ENCODE measurements at places on chromosomes 5 and 9. TPM values are rescaled to one million over a fixed set of nuclear protein-coding genes. Genes with fewer than 3 reads are reported as not detected.

DNA sequence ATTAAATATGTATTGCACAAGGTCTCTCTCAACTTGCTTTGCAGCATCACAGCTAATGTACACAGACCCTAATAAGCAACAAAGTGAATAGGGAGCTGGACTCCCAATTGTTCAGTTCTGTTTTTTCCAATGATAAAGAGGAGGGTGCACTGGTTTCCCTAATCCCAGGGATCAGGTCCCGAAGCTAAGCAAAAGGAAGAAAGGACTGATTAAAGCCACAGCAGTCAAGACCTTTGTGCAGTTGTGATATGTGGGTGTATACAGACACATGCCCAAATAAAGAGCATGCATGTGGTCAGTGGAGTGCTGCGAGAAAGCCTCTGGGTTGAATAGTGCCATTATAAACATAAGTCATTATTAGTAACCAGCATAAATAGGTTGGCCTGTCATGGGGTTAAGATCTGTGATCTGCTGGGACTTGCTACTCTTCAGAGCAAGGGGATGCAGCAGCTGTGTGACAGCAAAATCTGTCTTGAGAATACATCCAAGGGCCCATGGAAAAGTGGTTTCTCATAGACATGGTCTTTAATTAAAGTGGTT, 1863.1 kb upstream of the WWC1 start:
- no peak overlapping the region for H3K4me3 ChIP-seq
- H3K36me3 ChIP-seq: no peaks in the 10 kb centered on the region
- DNase-seq: no peak
- peaks cover 9% of the 10 kb centered on the region for H3K4me1 ChIP-seq

SLC36A3 gene
- total RNA-seq: not detected

GRCh38 chr5:142597546-142598337, 88.1 kb downstream of the FGF1 start:
- DNase-seq: no peak
- H3K27ac ChIP-seq: no peak overlapping the region
- H3K4me3 ChIP-seq: no peak overlapping the region
- no peaks in the 10 kb centered on the region for H3K4me1 ChIP-seq
- H3K36me3 ChIP-seq: no peaks in the 10 kb centered on the region

CARTPT gene
- not detected for total RNA-seq

GRCh38 chr5:139299486-139299885, 5.9 kb downstream of the MATR3 start:
- H3K4me3 ChIP-seq: no peak overlapping the region
- no peak for DNase-seq
- H3K27ac ChIP-seq: no peak overlapping the region
- H3K27me3 ChIP-seq: no peaks in the 10 kb centered on the region

DNA sequence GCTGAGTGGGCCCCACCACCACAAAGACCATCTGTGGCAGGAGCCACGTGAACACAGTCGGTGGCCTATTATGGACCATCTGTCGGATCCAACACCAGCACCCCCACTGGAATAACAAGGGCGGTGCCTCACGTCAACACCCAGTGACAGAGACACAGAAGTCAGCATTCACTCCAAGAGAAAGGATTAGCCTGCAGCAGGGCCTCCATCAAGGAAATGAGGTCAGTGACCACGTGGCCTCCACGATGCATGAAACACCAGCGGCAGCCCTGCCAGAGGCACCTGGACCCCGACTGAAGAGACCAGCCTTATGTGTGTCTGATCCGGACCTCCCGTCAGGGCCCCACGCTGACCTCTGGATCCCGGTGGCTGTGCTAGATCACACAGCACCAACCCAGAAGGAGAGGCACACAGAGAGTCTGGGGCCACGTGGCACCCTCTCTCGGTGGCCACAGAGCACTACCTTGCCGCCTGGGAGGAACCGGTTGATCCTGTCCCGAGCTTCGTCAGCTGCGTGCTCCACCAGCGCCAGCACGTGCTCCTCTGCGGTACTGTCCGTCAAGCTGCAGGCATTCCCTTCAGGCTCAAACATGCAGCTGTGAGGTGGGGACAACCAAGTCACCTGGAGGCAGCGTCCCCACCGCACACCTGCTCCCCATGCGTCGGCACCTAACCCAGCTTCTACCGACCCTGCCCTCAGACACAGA, 9.0 kb downstream of the BRD9 start:
- peaks cover 80% of the 10 kb centered on the region for H3K36me3 ChIP-seq
- DNase-seq: no peak
- H3K27me3 ChIP-seq: no peaks in the 10 kb centered on the region
- H3K27ac ChIP-seq: no peak overlapping the region

KIF4B gene
- 0.08 TPM for total RNA-seq

DNA sequence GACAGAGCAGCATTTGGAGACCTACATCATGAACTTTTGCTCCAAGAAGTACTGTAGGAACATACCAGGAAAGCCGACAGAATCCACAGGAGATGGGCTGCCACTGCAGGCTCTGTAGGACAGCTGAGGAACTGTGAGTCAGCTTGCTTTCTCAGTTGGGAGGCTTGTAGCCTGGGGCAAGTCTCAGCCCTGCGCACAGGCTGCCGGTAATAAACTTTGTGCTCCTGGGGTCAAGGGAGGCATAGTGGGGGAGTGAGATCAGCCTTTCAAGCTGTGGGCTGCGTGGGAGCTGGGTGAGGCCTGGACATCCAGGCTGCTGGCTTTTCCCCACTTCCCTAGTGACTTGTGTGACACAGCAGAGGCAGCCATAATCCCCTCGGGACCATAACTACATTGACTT, 718.0 kb upstream of the CDH10 start:
- no peak for DNase-seq
- H3K4me3 ChIP-seq: no peak overlapping the region
- no peaks in the 10 kb centered on the region for H3K36me3 ChIP-seq
- H3K27me3 ChIP-seq: no peaks in the 10 kb centered on the region
- H3K4me1 ChIP-seq: no peaks in the 10 kb centered on the region
- H3K27ac ChIP-seq: no peak overlapping the region

VDAC1 gene
- 285 TPM for total RNA-seq
